ENCODE measurements at places on chromosomes 4 and X. TPM values are rescaled to one million over a fixed set of nuclear protein-coding genes. Genes with fewer than 3 reads are reported as not detected.

- DNase-seq = no peak
- no peaks in the 10 kb centered on the region for H3K27me3 ChIP-seq
- H3K27ac ChIP-seq = no peak overlapping the region
- H3K4me3 ChIP-seq = no peak overlapping the region
Observed at GRCh38 chr4:56147371-56147770, 198.6 kb downstream of the CEP135 start.

- H3K4me3 ChIP-seq = no peak overlapping the region
- H3K36me3 ChIP-seq = no peaks in the 10 kb centered on the region
- peaks cover 3% of the 10 kb centered on the region for H3K4me1 ChIP-seq
- H3K27ac ChIP-seq = no peak overlapping the region
- no peaks in the 10 kb centered on the region for H3K27me3 ChIP-seq
Observed at GRCh38 chr4:144451766-144452450, 194.0 kb upstream of the HHIP start.

DNA sequence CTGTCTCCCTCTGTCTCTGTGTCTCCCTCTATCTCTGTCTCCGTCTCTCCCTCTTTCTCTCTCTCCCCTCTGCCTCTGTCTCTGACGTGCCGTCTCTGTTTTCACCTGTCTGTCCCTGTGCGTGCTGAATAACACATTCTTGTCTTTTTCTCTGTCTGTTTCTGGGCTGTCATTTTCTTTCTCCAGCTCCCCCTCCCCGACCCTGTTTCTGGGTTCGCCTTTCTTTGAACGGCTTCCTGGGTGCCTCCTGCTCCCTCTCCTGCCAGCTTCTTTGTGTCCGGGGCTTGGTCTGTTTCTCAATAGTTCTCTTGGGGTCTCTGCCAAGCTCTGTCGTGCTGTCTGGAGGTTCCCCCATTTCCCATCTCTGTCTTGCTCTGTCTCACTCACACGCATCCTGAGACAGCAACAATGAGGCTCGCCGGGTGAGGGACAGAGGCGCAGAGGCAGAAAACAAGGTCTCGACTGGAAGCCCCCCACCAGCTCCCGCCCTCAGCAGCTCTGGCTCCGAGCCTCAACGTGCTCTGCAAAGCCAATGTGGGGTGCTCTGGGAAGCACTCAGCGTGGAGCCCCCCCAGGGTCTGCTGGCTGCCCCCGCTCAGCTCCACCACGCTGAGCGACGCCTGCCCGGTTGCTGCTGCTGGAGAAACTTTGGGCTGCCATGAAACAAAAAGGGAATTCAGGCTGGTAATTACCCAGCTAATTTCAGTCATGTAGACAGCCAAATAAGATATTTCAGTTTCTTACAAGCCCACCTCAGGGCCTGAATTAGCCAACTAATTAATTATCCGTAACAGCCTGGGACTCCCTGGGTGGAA lies 3.4 kb downstream of the CPLX1 start:
- peaks cover 78% of the 10 kb centered on the region for H3K27me3 ChIP-seq
- DNase-seq = no peak
- H3K4me1 ChIP-seq = no peaks in the 10 kb centered on the region
- H3K27ac ChIP-seq = no peak overlapping the region
- no peaks in the 10 kb centered on the region for H3K36me3 ChIP-seq

DNA sequence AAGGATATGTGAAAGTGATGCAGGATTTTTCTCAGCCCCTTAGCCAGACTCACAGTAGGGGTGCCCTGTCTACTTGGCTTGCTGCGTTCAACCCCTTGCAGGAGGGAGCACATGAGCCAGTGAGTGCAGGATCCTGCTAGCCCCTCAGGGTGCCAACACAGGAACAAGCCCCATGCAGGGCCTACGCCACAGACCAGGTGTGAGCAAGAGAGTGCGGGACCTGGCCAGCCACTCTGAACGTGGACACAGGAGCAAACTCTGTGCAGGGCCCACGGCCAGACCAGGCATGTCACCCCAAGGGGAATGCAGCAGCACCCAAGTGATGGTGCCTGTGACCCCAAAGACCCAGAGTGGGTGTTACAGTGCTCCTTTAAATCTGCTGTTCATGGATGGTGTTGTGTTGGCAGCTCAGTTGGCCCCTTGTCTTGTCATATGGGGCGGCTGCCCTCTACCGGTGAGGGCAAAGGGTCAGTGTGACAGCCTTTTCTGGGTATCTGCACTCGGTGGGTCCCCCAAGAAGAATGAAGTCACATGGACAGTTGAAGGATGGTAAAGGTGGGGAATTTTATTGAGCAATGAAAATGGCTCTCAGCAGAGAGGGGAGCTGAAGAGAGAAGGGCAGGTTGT lies 188.4 kb upstream of the MAOA start:
- no peaks in the 10 kb centered on the region for H3K4me1 ChIP-seq
- no peak overlapping the region for H3K27ac ChIP-seq
- no peaks in the 10 kb centered on the region for H3K36me3 ChIP-seq
- no peak for DNase-seq
- H3K27me3 ChIP-seq = peaks cover 12% of the 10 kb centered on the region

- H3K4me3 ChIP-seq = no peak overlapping the region
- no peaks in the 10 kb centered on the region for H3K36me3 ChIP-seq
- DNase-seq = no peak
- H3K27me3 ChIP-seq = peaks cover 11% of the 10 kb centered on the region
- H3K4me1 ChIP-seq = no peaks in the 10 kb centered on the region
- H3K27ac ChIP-seq = no peak overlapping the region
Observed at GRCh38 chrX:38438321-38438720, 85.9 kb downstream of the OTC start.

GRCh38 chr4:123649250-123649644 lies 252.7 kb downstream of the SPRY1 start:
- no peak overlapping the region for H3K4me3 ChIP-seq
- peaks cover 8% of the 10 kb centered on the region for H3K36me3 ChIP-seq
- peaks cover 29% of the 10 kb centered on the region for H3K4me1 ChIP-seq
- DNase-seq = peak; percentile 35

GRCh38 chr4:83581411-83582288 lies 45.7 kb downstream of the GPAT3 start:
- peaks cover 4% of the 10 kb centered on the region for H3K4me1 ChIP-seq
- no peak overlapping the region for H3K4me3 ChIP-seq
- H3K27ac ChIP-seq = no peak overlapping the region
- H3K27me3 ChIP-seq = no peaks in the 10 kb centered on the region
- H3K36me3 ChIP-seq = no peaks in the 10 kb centered on the region

GRCh38 chr4:87749883-87750282 lies 49.5 kb upstream of the IBSP start:
- no peak for DNase-seq
- H3K4me1 ChIP-seq = no peaks in the 10 kb centered on the region
- no peaks in the 10 kb centered on the region for H3K27me3 ChIP-seq
- no peaks in the 10 kb centered on the region for H3K36me3 ChIP-seq
- no peak overlapping the region for H3K4me3 ChIP-seq

DNA sequence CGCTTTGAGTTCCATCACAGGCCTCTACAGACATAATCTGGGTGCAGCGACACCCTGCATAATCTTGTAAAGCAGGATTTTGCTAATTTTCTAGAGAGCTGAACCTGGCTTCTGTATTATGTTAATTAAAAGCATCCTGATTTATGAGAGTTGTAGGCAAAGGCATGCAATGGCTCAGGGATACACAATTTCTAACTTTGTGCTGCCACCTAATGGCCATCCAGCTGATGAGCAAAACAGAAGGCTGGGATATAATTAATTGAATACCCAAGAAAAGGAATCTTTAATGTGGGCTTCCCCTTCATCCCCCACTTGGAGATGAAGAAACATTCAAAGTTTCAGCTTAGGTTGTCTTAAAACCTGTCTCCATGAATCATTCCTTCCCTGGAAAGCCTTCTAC lies 78.1 kb downstream of the BMP15 start:
- no peaks in the 10 kb centered on the region for H3K36me3 ChIP-seq
- DNase-seq = peak; percentile 51
- no peak overlapping the region for H3K4me3 ChIP-seq
- H3K4me1 ChIP-seq = no peaks in the 10 kb centered on the region
- H3K27me3 ChIP-seq = peaks cover 16% of the 10 kb centered on the region

GRCh38 chrX:106802063-106802387 lies 448 bp upstream of the TBC1D8B start:
- no peak overlapping the region for H3K27ac ChIP-seq
- H3K27me3 ChIP-seq = peaks cover 28% of the 10 kb centered on the region
- H3K4me3 ChIP-seq = peak overlapping the region; percentile 70
- no peaks in the 10 kb centered on the region for H3K36me3 ChIP-seq

DNA sequence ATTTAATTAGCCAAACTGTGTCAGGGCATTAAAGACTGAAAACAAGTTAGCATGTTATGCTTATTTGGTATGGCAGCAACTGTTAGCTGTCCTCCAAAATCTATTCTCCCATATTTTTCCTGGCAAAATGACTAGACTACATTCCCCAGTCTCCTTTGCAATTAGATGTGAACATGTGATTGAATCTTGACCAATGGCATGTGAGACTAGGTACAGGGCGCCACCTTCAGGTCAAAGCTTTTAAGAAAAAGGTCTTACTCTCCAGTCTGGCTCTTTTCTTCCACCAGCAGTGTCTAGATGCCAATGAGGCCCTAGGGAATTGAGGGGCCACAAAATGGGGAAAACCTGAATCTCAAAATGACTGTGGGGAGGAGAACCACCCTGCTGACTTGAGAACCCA lies 408.2 kb downstream of the SMARCA1 start:
- no peaks in the 10 kb centered on the region for H3K36me3 ChIP-seq
- no peak overlapping the region for H3K27ac ChIP-seq
- no peak overlapping the region for H3K4me3 ChIP-seq
- DNase-seq = peak; percentile 17

DNA sequence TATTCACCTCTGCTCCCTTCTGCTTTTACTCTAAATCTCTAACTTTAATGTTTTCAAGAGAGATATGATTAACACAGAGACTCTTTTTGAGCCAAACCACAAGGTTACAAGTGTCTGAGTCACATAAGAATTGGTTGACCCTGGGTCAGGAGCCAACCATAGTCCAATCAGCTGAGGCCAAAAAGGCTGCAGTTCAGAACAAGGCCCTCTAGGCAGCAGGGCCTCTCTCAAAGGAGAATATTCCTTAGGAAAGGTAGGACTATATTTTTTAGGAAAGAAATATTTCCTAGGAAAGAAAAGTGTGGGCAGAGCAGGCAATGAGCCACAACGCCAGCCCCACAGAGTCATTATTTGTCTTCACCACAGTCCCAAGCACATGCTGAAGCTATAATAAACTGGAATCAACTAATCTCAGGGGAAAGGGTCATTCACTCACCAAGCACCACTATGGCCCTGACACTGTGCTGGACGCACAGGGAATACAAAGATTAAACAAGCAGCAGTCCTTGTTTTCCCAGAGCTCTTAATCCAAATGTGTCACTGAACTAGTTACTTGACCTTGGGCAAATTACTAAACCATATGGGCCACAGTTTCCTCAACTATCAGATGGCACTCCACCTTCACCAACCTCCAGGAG lies 2.2 kb downstream of the ATP8A1 start:
- peaks cover 10% of the 10 kb centered on the region for H3K4me1 ChIP-seq
- no peak overlapping the region for H3K4me3 ChIP-seq
- DNase-seq = no peak

SHOX gene
- 2.3 TPM for total RNA-seq

CENPVL1 gene
- not detected for total RNA-seq

NXF2B gene
- not detected for total RNA-seq

BTC gene
- 7.1 TPM for total RNA-seq

ZRSR2 gene
- total RNA-seq = 5.5 TPM

Data from muscle of leg (tissue), 16 donors.